ENCODE measurements at places on chromosomes 3 and 15.
A peak's percentile ranks its signal among the peaks of the same experiment; 100 is the strongest.

GRCh38 chr3:187318819-187319616 is 27.5 kb upstream of the MASP1 start:
- peak; percentile 69 for DNase-seq

DNA sequence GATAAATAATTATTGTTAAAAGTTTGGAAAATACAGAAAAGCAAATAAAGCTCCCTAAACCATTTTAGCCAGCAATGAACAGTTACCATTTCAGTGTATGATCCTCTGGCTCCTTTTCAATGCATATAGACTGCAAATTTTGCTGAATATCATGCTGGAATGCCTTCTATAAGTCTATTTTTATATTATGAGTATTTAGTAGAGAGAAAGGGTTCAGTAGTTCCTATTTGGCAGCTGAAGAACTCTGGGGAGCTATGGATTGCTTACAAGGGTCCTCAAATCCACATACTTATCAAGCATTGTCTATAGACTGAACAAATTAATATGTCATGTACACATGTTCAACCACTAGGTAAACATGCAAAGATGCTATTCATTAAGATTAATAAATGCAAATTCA is 46.1 kb downstream of the LRRC3B start:
- no peak for DNase-seq

GRCh38 chr3:17811646-17812045 is 69.2 kb upstream of the TBC1D5 start:
- no peak for DNase-seq

GRCh38 chr15:87492321-87492720 is 764.2 kb downstream of the NTRK3 start:
- no peak for DNase-seq

- no peak for DNase-seq
These were observed 327.0 kb upstream of the SEMA6D start for GRCh38 chr15:47390208-47390765.

- DNase-seq: no peak
These were observed 581.1 kb upstream of the GBE1 start for GRCh38 chr3:82342521-82342920.

- no peak for DNase-seq
These were observed 43.1 kb downstream of the MEIS2 start for GRCh38 chr15:37057256-37057655.
